Hippocampal formation (tissue), 2 donors: ENCODE measurements at places on chromosomes 11 and 22.

- no peak for DNase-seq
Observed at GRCh38 chr11:18705651-18706281, 7.2 kb downstream of the TMEM86A start.

- no peak for DNase-seq
Observed at GRCh38 chr11:8913961-8914660, 3.1 kb downstream of the AKIP1 start.

GRCh38 chr11:19648321-19648720, 64.3 kb upstream of the NAV2 start:
- DNase-seq = no peak

- no peak for DNase-seq
Observed at GRCh38 chr11:12008790-12009616, 577 bp upstream of the DKK3 start.

DNA sequence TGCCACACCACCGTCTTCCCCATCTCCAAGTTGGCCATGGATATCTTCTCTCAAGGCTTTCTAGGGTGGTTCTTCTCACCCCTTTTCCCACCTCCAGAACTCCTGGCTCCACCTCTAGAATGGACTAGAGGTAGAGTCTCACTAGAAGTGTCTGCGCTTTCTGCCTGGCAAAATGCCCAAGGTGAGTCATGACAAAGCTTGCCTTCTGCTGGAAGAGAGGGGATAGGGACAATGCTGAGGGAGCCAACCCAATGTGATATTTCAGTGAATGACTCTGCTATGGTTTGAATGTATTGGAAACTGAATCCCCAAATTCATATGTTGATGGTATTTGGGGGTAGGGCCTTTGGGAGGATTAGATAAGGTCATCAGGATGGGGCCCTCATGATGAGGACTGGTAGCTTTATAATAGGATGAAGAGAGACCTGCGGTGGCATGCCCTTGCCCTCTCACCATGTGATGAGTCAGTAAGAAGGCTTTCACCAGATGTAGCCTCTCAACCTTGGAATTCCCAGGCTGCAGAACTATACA, 4.1 kb upstream of the CD82 start:
- DNase-seq = no peak

- DNase-seq = no peak
Observed at GRCh38 chr22:36425977-36426523, 38.3 kb upstream of the MYH9 start.

- DNase-seq = no peak
Observed at GRCh38 chr11:106706355-106706754, 311.9 kb downstream of the GUCY1A2 start.

GRCh38 chr22:29312218-29313125, 3.0 kb downstream of the RASL10A start:
- DNase-seq = no peak

GRCh38 chr11:99773646-99774045, 752.9 kb downstream of the CNTN5 start:
- DNase-seq = no peak
